Progenitor cell of endocrine pancreas (in vitro differentiated cells): ENCODE measurements at places on chromosomes 1 and 21.

- DNase-seq: no peak
These were observed 117.0 kb upstream of the VAV3 start for GRCh38 chr1:108082001-108082400.

GRCh38 chr1:41259221-41259620, 17.1 kb upstream of the SCMH1 start:
- no peak for DNase-seq

GRCh38 chr1:193747579-193747978, 561.2 kb upstream of the B3GALT2 start:
- no peak for DNase-seq

DNA sequence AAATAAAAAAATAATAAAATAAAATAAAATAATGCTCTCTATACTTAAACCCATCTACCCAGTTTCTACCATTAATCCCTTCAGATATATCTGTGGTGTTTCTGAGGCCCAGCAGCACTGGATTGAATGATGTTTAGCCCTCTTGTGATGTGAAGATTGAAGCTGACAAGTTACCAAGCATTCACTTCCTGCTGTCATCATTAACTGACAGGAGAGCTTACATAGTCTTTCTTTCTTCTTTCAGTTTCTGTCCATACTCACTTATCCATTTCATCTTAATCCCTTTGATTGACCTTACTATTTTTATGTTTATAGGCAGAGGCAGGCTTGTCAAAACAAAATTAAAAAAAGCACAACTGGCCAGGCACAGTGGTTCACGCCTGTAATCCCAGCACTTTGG, 38.8 kb upstream of the PGD start:
- no peak for DNase-seq

- no peak for DNase-seq
These were observed 127.2 kb upstream of the ADAR start for GRCh38 chr1:154735061-154735803.
